ENCODE measurements at places on chromosomes 11 and 22.

GRCh38 chr22:25853078-25853477, 111.1 kb downstream of the MYO18B start:
- DNase-seq, result peak; percentile 13

DNA sequence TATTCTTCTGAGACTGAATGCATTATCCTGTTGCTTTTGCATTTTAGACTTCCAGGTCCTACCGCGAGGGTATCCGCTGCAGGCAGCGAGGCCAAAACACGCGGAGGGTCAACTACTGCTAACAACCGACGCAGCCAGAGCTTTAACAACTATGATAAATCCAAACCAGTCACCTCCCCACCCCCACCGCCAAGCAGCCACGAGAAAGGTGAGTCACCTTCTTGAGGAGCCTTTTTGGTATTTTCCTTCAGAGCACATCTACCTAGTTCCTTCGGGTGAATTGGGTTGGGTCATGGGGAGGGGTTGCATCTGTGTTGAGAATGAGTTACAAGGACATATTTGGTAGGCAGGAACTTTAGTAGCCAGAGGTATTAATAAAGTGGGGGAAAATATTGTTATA, 179.8 kb downstream of the NAV2 start:
- DNase-seq, result no peak

GRCh38 chr11:77503006-77503405, 29.1 kb upstream of the PAK1 start:
- no peak for DNase-seq

GRCh38 chr11:130125638-130126037, 33.9 kb upstream of the ST14 start:
- DNase-seq, result no peak

DNA sequence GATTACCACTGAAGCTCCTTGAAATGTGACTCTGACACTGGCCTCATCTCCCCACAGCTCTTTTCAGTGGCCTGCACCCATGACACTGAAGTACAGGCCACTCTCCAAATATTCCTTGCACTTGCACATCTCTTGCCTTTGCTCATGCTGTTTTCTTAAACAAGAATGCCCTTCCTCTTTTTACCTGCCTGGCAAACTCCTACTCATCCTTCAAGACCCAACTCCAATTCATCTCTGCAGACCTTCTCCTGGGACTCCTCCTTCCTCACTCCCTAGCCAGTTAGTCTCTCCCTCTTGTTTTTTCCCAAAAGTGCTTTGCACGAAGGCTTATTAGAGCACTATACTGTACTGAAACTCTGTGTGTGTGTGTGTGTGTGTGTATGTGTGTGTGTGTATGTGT, 2.6 kb downstream of the KCNE3 start:
- DNase-seq, result no peak

DNA sequence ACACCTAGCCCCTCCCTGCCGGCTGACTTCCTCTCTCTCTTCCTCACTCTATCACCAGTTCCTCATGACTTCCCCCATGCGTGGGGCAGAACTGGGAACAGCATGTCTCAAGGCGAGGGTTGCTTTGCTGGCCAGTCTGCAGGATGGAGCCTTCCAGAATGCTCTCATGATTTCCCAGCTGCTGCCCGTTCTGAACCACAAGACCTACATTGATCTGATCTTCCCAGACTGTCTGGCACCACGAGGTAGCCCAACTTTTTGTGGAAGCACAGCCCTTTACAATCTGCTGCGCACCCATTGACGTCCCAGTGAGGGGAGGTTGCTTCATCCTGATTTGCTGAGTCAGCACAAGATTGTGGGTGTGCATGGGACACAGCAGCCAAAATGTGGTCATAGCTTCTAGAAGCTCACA, 8.6 kb downstream of the TCN2 start:
- DNase-seq, result peak; percentile 58

GRCh38 chr22:38346506-38346905, 29.3 kb upstream of the CSNK1E start:
- DNase-seq, result no peak

DNA sequence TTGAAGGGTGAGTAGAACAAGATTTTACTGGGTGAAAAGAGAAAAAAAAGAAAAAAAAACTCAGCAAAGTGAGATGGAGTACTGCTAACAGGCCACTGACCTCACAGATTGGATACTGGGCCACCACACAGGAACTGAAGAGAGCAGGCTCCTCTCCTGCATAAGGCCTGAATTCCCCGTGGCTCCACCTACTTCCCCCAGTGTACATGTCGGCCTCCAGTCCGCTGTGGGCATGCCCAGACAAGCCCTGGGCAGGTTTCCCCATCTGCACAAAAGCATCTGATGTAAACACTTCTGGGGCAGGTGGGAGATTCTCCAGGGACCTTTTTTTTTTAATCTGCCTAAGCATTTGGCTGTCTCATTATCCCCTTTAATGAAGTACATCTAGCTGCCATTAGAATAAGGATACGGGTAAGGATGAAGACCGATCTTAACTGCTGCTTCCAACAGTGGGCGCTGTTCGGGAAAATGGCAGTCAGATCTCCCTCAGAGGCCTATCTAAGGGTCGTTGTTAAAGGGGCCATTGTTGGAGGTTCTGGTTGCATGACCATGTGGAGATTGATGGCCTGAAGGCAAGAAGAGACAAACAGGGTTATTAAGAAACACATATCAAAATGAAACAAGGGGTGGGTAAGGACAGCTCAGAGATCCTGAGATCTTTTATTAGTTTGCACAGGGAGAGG, 48.5 kb downstream of the MS4A13 start:
- peak; percentile 3 for DNase-seq

GRCh38 chr22:33520904-33521780, 399.1 kb downstream of the LARGE1 start:
- DNase-seq, result no peak

- no peak for DNase-seq
Measured at GRCh38 chr11:104015649-104016415, 20.6 kb upstream of the DDI1 start.

GRCh38 chr22:17418890-17419324, 49.6 kb downstream of the CECR2 start:
- no peak for DNase-seq

GRCh38 chr22:39463931-39464390, 7.1 kb downstream of the MGAT3 start:
- DNase-seq, result peak; percentile 35

DNA sequence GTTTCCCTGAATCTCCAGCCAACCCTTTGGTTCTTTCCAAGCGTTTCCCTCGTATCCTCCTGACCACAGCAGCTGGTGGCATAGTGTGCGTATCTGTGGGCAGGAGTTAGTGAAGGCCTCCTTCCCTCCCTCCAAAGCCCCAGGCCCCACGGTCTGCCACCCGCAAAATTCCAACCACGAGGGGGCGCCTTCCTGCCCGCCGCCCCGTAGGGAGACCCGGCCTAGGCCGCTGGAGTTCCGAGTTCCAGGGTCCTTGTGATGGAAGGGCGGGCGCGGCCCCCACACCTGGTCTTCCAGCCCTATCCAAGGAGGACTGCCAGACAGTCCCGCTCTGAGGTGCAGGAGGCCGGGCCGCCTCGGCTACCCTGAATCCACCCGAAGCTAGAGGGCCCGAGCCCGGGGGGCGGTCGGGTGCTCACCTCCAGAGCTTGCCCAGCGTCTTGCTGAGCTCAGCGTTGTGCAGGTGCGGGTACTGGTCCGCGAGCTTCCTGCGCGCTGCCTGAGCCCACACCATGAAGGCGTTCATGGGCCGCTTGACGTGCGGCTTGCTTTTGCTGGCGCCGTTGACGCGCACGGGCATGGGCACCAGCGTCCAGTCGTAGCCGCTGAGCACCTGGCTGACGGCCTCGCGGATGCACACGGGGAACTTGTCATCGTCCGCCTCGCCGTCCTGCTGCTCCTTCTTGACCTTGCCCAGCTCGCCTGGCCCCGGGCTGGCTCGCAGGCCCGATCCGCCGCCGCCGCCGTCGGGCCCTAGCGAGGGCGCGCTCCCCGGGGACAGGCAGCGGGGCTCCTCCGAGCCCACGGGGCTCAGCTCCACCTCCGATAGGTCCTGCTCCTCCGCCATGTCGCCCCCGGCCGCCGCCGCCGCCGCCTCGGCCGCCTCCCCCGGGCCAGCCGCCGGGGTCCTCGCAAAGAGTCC, 1.2 kb downstream of the SOX10 start:
- DNase-seq, result no peak

DNA sequence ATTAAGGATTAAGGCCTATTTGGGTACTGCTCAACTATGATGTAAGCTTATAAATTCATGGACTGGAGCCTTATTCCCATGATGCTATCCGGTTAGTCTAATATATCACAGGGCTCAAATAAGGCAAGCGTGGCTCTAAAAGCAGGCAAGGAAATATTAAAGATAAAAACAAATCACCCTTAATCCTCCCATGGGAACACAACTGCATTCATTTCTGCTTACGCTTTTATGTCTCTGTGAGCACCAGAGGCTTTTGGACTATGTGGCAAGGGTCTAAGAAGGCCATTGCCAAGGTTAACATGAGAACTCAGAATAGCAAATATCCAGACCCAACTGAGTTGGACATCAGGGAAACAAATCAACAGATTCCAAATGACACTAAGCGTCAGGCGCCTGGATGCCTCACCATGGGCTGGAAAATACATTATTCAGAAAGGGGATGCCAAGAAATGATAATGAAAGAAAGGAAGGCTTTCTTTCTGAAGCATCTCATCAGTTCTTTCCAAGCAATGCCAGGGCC, 138.1 kb downstream of the SLC1A2 start:
- DNase-seq, result no peak

DNA sequence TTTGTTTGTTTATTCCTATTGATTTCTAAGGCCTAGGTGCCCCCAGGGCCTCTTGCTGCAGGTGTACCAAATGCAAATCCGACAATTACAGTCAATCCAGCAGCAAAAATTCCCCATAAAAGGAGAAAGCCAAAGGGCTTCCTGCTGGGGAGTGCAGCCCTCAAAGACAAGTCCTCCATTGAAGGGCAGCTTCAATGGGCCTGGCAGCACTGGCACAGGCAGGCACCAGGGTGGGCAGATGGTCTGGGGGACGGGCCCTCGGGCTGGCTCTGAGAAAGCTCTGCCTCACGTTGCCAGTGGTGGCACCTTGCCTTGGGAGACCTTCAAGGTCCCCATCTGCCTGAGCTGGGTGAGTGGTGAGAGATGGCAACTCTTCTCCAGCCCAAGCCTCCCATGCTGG, 128.0 kb downstream of the DSCAML1 start:
- DNase-seq, result no peak

DNA sequence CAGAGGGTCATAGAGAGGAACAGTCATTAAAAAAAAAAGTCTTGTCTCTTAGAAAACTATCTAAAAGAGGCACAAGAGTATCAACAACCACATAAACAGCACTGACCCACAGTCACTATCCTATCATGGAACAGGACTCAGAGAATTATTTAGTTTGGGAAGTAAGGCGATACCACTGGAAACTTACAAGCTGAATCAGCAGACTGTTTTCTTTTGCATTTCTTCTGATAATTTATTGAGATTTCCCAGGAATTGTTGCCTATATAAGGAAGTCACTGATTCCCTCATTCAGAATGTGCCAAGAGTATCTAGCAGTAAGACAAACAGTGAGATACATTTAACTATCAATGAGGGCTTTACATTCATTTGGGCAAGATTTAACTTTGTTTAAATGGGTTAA, 304.1 kb downstream of the GUCY1A2 start:
- DNase-seq, result no peak

GRCh38 chr22:49400136-49400940, 427.3 kb downstream of the BRD1 start:
- no peak for DNase-seq

DNA sequence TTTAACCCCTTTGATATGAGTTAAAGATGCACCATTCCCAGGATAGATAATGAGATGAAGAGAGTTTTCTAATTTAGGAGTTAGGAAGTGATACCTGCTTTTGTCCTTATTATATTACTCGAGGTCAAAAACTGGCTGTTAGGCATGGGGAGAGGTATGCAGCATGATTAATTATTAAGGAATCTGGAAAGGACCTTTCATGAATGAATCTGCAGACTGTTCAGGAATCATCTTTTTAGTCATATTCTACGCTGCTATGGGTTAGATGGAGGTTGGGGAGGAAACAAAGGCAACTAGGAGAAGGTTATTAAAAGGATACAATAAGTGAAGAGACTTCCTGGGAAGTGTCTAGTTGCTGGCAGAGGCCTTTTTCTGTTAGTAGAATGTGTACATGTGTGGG, 492.4 kb upstream of the CCDC90B start:
- DNase-seq, result no peak

- DNase-seq, result no peak
Measured at GRCh38 chr11:98431463-98432359, 589.0 kb upstream of the CNTN5 start.
